ENCODE measurements at places on chromosomes 6 and 20.

GRCh38 chr20:6007529-6008103 lies 46.2 kb downstream of the LRRN4 start:
- DNase-seq = no peak

GRCh38 chr6:157013649-157014304 lies 236.6 kb downstream of the ARID1B start:
- no peak for DNase-seq

DNA sequence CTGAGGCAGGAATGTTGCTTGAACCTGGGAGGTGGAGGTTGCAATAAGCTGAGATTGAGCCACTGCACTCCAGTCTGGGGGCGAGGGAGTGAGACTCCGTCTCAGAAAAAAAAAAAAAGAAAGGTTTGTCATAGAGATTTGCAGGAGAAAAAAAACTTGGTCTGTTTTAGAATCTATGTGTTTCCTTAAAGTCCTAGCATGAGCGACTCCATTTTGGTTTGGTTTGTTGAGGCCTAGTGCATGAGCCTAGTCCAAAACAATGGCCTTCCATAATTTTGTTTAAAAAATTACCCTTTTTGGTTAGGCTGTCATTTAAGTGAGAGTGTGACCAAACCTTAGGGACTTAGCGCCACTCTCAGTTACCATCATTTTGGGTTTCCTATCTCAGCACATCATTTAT lies 8.2 kb upstream of the GNMT start:
- no peak for DNase-seq

DNA sequence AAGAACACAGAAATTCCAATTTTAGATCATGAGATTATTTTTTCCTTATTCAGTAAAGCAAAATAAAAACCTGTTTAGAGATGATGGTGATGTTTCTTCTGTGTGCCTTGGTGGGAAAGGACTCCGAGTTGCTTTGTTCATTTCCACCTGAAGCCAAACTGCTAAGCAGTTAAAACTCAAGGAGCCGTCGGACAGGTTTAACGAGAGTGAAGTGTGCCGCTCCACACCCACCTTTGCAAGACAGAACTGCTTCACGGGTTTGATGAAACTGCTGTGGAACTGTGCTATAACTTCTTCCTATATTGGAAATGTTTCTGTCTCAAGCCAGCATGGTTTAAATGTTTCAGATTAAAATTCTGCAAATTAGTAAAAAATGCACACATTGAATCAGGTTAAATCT lies 9.2 kb upstream of the DSP start:
- DNase-seq = no peak

DNA sequence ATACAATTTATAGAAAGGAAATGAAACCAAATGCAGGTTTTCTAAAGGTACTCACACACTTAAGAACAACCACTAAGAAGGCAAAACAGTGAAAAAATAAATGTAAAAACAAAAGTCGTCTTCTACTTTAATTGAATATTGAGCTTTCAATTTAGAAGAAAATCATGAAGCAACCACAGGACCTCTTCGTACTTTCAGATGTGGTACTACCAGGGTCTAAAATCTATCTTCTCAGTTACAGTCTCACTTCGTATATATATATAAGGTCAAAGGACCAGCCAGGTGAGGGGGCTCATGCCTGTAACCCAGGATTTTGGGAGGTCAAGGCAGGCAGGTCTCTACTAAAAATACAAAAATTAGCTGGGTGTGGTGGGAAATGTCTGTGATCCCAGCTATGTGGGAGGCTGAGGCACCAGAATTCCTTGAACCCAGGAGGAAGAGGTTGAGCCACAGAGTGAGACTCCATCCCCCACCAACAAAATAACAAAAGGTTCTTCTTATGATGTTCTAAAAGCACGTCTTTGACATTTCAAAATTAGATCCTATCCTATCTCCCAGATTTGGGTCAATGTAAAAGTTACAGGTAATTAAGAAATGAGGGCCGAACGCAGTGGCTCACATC lies 12.5 kb downstream of the ROMO1 start:
- no peak for DNase-seq

GRCh38 chr20:48965189-48965910 lies 43.8 kb downstream of the ARFGEF2 start:
- no peak for DNase-seq

All from activated CD8-positive, alpha-beta memory T cell treated with anti-CD3 and anti-CD28 coated beads for 4 hours (primary cell).